ENCODE measurements at places on chromosomes 12 and 14.

GRCh38 chr12:71710276-71711125 lies 24.6 kb downstream of the TMEM19 start:
- DNase-seq: no peak

- peak; percentile 70 for DNase-seq
Observed at GRCh38 chr12:121773011-121773777, 20.3 kb downstream of the RHOF start.

GRCh38 chr12:6745741-6746525 lies 7.0 kb downstream of the MLF2 start:
- no peak for DNase-seq

DNA sequence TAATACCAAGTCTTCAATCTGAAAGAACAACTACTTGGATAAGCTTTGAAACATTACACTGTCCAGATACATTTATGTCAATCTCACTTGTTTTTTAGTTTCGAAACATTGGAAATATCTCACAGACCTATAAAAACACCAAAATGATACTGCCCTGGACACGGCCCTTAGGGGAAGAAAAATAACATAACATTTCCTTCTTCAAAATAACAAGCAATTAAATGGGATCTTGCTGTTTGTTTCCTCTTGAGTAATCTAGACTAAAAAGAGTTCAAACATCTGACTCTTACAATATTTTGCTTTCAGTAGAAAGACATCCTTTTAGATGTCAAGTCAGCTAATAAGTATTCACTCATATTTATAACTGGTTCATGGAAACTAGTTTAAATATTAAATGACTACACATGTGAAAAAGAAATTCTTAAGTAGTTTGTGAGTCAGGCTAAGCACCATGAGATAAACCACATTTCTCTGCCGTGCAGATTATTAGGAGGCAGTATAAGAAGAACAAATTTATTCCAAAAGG lies 87.5 kb downstream of the EPS8 start:
- DNase-seq: no peak

DNA sequence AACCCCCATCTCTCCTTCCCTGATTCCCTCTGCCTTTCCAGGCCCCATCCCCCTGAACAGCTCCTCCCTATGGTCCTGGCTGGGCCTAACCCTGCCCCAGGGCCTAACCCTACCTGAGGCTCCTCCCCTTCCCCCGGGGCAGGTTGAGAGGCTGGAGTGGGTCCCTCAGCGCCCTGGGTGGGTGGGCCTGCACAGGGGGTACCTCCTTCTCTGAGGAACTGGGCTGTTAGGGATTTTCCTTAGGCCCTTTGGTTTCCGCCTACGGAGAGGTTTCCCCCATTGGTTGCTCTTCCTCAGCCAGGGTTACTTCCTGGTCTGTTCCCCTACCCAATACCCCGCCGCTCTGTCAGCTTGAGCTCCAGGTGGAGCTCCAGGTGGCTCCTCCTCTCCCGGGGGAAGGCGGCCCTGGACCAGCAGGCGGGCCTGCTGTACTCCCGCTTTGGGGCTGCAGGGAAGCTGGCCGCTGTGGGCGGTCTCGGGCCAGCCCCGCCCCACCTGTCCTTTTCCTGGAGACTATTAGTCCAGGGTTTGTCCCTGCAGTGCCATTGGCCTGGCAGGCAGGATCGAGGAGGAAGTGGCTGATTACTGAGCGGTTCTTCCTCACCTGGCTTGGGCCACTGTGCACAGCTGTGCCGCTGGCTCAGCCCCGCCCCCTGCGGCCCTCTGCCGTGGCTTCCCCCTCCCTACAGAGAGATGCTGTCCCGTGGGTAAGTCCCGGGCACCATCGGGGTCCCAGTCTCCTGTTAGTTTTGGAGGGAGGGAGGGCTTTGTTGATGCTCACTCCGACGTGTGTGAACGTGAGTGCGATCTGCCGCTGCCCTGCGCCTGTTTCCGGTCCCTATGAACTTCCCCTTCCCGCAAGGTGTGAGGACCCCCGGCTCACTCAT lies 2.5 kb downstream of the C12orf57 start:
- DNase-seq: no peak

DNA sequence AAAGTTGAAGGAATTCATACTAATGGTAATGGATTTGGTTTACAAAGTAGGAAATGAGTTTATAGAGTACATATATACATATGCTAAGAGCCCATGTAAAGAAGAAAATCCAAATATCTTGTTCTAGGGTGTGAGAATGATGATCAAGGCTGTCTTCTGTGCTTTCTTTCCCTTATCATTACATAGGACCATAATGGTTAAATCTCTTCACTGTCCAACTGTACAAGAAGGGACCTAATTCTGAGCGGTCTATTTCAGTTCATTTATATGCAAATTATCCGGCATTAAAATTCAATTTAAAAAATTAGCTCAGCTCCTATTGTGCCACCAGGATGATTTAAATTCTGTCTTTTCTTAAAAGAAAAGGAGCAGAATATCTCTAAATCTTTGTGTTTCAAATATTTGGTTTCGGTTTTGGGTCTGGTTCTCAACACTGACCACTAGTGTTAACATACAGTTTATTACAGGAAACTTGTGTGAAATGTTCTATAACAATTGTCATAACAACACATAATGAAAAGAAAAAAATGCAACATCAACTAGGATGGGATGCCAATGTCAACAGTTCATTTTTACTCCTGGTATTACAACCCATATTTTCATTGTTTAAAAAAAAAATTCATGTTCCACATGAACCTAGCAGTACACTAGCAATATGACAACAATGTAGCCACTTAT lies 16.8 kb downstream of the OR4K1 start:
- DNase-seq: no peak

DNA sequence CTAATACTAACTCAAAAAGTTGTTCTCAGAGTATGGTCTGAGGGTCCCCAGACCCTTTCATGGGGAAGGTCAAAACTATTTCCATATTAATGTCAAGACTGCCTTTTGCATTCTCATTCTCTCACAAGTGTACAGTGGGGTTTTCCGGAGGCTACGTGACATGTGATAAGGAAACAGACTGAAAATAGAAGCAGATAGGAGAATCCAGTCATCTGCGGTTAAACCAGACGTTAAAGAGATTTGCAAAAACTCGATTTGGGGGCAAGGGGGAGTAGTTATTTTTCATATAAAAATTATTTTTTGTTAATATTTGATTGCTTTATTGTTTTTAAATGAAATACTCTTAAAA lies 1.0 kb upstream of the NAP1L1 start:
- DNase-seq: no peak

- DNase-seq: no peak
Observed at GRCh38 chr14:83289390-83289789, 1755.7 kb upstream of the SEL1L start.

GRCh38 chr14:54186821-54187763 lies 209.7 kb upstream of the CDKN3 start:
- no peak for DNase-seq

- no peak for DNase-seq
Observed at GRCh38 chr14:76496595-76496994, 120.7 kb downstream of the ESRRB start.

GRCh38 chr12:9037431-9037830 lies 48.1 kb downstream of the KLRG1 start:
- no peak for DNase-seq

GRCh38 chr12:109288571-109288970 lies 20.5 kb downstream of the FOXN4 start:
- no peak for DNase-seq

- DNase-seq: no peak
Observed at GRCh38 chr12:114406316-114406983, 506 bp upstream of the TBX5 start.

GRCh38 chr14:84543859-84544258 lies 986.1 kb upstream of the FLRT2 start:
- DNase-seq: no peak

- no peak for DNase-seq
Observed at GRCh38 chr14:98799891-98800290, 472.1 kb downstream of the BCL11B start.

DNA sequence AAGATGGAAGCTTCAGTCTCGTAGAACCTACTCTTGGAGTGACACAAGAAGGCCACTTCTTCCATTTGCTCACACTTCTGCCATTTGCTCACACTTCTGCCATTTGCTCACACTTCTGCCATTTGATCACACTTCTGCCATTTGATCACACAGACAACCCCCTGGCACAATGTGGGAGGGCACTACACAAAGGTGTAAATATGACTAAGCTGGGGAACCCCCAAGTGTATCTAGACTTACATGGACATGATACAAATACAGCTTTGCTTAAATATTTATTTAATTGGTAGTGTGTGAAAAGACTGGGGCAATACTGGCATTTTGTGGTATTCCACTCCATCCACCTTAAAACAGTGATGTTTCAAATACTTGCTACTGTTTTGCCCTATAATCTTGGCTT lies 296.2 kb upstream of the PPFIA2 start:
- DNase-seq: no peak

DNA sequence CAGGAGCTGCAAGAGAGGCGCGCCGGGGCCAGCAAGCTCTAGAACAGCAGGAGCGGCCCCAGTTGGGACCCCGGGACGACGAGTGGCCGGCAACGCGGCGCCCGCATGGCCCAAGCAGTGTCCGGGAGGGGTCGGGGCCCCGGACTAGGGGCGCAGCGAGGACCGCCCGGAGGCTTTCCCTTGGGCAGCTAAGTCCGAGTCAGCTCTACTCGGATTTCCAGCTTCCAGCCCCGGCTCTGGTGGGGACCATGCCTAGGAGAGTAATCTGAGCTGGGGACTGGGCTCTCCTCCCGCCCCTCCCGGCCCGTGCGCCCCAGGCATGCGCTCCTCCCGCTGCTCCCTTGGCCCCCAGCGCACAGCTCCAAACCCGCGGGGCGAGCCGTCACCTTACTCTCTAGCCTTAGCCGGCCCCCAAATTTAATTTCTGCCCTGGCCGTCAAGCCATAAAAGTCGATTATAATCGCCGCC lies 41.6 kb upstream of the CAPRIN2 start:
- DNase-seq: no peak

- DNase-seq: no peak
Observed at GRCh38 chr14:90808759-90809529, 7.3 kb downstream of the TTC7B start.

DNA sequence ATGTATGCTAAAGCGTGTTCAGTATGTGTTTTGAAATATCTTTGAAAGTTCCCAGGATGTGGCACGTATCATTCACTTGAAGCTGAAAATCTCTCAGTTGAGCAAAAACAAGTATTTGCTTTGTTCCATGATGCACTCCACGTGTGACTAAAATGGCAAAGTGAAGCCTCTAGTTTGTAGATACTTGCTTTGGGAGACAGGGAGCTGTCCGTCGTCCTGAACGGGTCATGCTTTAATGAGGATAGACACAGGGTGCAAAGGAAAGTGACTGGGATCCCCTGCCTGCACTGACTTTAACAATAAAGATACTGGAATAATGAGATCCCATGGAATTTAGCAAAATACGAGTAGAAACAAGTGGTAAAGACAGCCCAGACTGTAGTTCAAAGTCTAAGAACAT lies 991.4 kb downstream of the NRXN3 start:
- no peak for DNase-seq

DNA sequence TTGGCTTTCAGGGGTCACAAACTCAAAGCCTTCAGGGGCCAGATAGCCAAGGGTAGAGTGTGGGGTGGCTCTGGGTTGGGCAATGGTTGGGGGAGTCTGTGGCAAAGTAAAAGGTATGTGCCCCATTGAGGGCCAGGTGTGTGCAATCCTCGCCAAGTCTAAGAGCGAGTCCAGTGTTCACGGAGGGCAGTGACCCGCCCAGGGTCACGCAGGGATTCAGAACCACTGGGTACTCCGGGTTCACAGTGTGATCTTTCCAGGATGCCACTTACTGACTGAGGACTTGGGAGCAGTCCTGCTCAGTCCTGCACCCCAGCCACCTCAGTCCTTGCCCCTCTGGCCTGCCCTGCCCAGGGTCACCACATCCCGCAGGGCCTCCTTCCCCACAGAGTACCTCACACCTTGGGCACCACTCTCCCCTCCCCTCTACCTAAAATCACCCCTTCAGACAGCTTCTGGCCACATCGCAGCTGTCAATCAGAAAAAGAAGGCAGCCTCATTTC lies 15.7 kb downstream of the ZDHHC22 start:
- no peak for DNase-seq

DNA sequence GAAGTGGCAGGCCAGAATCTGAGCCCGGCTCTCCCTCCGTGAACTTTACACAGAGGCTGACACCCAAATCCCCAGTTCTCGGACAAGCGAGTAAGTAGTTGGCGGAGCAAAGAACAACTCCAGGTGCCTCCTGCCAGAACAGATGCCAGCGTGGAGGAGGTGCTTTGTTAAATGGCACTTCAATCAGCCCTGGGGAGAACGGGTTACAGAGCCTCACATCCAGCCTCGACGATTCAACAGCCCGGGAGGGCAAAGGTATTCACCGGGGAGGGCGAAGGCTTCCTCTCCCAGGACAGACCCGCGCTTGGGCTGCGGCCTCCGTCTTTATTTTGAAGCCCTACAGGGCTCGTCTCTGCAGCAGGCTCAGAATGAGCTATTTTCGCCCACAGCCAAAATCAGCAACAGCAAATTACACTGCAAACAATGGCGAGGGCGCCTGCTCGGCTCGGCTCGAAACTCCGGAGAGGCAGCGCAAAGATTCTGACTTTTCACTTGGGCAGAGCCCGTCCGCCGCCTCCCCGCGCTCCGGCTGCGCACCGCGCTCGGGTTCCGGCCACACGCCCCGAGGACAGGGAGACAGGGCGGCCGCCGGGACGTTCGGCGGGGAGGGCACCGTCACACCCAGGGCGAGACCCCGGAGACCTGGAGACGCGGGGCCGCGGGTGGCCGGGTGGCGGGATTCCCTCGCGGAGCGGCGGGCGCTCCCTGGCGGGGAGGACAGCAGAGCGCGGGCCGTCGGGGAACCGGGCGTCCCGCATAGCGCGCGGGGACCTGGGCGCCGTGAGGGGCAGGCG lies 811 bp downstream of the TMCC3 start:
- no peak for DNase-seq

GRCh38 chr12:50185970-50186663 lies 18.9 kb upstream of the CERS5 start:
- DNase-seq: no peak

GRCh38 chr14:94673781-94674231 lies 61.6 kb downstream of the SERPINA3 start:
- no peak for DNase-seq

DNA sequence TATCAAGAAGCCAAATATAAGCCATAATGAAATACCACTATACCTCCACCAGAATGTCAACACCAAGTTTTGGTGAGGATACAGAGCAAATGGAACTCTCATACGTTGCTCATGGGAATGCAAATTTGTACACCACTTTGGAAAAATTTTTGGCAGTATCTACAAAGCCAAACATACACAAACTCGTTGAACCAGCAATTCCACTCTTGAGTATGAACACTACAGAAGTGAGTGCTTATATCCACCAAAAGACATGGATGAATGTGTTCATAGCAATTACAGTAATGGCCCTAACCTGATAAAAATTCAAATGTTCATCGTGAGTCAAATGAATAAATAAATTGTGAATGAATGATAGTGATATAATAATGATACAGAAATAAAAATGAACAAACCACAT lies 24.8 kb downstream of the C12orf71 start:
- DNase-seq: no peak

- DNase-seq: no peak
Observed at GRCh38 chr14:68941820-68942219, 37.3 kb downstream of the ACTN1 start.

- DNase-seq: no peak
Observed at GRCh38 chr12:120940006-120940405, 35.8 kb upstream of the SPPL3 start.

- DNase-seq: no peak
Observed at GRCh38 chr14:55333711-55334485, 62.7 kb downstream of the FBXO34 start.
